ENCODE measurements at places on chromosomes 3 and 15.
A peak's percentile ranks its signal among the peaks of the same experiment; 100 is the strongest.

GRCh38 chr3:193842832-193843473 lies 249.9 kb downstream of the OPA1 start:
- DNase-seq, result peak; percentile 96

- DNase-seq, result no peak
Observed at GRCh38 chr3:161890147-161890625, 393.6 kb downstream of the OTOL1 start.

DNA sequence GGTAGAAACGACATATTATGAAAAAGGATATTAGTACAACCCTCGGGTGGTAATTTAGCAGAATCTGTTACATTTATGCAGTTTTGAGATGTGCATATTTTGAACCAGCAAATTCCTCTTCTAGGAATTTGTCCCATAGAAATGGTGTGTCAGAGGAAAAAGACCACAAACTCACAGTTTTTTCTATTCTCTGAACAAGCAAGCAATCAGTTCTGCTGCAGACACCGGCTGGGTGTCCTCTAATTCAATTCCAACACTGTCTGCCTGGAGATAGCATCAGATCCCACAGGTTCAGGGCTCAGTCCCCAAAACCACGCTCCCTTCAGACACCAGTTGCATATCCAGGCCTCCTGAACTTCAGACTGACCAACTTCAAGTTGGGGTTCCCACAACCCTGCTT lies 36.4 kb downstream of the APH1B start:
- no peak for DNase-seq

DNA sequence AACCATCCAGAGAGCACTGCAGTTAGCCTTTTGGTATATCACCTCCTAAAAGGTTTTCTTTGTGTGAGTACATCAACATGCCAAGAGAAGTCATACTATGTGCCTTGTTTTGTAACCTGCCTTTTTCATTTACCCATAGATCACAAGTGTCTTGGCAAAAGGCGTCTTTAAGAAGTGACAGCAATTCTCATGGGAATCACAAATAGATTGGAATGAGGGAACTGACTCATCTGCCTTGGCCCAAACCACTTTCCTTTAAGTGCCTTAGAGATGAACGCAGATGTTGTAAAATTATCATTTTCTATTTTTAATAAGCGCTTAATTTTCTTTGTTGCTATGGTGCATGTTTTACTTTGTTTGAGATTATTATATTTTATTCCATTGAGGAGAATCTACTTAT lies 20.7 kb upstream of the POMGNT2 start:
- DNase-seq, result no peak

GRCh38 chr3:13891492-13892073 lies 11.7 kb upstream of the WNT7A start:
- DNase-seq, result no peak

- no peak for DNase-seq
Observed at GRCh38 chr3:125958511-125959316, 10.3 kb upstream of the ROPN1B start.

DNA sequence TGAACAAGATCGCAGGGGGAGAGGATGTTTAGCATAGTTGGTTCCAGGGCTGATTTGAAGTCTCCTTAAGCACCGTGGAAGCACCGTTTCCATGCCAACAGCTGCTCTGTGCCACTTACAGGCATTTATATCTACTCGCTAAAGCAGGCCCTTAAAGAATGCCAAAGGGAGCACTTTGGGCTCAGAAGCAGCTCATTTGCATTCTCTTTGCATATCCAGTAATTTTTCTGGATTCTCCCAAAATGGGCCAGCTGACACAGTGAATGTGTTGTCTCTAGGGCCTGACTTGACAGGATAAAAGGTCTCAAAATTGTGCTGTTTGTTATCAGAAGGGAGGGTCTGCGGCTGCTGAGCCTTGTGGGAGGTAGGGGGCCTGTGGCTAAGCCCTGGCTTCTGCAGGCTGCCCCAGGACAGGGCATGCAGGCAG lies 138.6 kb downstream of the FBLN2 start:
- no peak for DNase-seq

- peak; percentile 64 for DNase-seq
Observed at GRCh38 chr15:81809543-81809942, 236.3 kb downstream of the MEX3B start.

- DNase-seq, result no peak
Observed at GRCh38 chr3:133788024-133788423, 17.6 kb upstream of the SRPRB start.

DNA sequence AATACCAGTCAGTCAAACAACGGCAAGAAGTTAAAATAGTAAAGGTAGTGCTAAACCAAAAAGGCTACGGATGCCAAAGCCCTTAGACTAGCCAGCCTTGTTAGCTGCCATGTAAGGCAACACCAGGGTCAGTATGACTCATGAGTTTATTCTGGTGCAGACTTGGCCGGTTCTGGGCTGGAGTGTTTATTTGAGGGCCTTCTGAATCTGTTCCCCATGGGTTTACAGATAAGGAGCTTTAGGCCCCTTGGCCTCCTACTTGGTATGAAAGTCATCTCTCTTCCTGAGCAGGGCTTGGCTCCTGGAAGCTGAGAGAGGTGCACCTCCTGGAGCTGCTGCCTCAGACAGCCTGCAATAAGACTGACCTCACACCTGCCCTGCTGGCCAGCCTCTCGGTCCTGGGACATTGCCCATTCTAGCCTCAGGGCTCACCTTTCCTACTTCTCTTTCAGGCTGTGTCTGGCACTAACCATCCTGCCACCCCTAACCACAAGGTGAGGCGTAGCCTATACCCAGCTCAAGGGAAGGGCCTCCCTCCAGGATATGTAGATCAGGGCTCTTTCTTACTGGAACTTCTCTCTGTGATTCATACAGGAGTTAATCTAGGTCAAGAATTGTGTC lies 10.4 kb upstream of the RTP1 start:
- DNase-seq, result no peak

GRCh38 chr3:197010556-197011351 lies 18.9 kb downstream of the MELTF start:
- no peak for DNase-seq

DNA sequence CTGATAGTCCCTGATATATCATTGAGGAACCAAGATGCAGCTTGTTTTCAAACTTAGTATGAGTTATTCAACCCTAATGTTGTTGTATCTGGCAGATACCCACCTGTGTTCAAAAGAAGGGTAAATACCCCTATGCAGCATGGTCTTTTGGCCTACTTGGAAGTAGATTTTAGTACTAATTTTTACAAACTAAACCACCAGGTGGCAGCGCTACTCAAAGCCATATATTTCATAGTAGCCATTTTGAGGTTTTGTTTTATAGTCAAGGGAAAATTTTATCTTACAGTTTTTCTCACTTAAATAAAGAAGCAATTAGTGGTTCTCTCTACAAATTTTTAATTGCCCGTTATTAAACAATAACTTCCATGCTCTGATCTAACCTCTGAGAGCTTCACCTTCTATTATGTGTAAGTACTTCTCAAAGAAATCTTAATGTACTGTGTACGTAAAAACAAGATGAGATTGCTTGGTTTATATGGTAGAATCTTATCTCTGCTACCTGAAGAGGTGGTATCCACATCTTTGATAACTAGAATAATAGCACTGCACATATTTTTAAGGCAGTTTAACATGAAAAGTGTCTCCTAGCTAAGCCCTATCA lies 31.5 kb upstream of the MLF1 start:
- peak; percentile 20 for DNase-seq

GRCh38 chr3:170049146-170050000 lies 11.6 kb downstream of the GPR160 start:
- no peak for DNase-seq

DNA sequence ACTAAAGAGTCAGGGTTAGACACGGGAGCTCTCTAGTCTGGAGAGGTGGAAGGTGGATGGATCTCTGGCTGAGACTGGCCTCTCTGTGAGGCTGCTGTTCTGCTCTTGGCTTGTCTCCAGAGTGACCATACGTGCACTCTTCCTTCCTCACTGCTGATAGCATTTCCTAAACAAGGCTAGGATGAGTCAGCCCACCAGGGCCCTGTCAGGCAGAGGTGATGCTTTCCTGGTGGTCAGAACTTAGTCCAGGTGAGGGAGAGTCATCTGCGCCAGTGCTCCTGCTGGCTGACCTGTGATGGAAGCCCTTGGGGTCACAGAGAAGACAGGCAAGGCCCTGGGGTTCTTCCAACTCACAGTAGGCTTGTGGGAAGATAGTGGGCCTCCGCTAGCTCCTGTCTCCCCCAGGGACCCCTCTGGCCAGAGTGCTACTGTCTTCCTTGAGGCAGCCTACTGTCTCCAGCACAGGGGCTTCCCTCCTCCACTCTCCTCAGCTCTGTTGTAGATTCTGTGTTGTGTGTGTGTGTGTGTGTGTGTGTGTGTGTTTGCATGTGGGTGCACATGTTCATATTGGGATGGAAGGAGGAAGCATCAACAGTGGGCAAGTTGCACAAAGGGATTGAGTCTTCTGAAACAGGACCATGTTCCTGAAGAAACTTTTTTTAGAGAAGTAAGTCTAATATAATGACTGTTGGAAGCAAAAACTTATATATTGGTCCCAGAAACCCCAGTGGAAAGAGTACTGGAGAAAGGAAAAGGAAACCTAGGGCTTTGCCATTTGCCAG lies 16.5 kb downstream of the ALPK3 start:
- DNase-seq, result no peak

DNA sequence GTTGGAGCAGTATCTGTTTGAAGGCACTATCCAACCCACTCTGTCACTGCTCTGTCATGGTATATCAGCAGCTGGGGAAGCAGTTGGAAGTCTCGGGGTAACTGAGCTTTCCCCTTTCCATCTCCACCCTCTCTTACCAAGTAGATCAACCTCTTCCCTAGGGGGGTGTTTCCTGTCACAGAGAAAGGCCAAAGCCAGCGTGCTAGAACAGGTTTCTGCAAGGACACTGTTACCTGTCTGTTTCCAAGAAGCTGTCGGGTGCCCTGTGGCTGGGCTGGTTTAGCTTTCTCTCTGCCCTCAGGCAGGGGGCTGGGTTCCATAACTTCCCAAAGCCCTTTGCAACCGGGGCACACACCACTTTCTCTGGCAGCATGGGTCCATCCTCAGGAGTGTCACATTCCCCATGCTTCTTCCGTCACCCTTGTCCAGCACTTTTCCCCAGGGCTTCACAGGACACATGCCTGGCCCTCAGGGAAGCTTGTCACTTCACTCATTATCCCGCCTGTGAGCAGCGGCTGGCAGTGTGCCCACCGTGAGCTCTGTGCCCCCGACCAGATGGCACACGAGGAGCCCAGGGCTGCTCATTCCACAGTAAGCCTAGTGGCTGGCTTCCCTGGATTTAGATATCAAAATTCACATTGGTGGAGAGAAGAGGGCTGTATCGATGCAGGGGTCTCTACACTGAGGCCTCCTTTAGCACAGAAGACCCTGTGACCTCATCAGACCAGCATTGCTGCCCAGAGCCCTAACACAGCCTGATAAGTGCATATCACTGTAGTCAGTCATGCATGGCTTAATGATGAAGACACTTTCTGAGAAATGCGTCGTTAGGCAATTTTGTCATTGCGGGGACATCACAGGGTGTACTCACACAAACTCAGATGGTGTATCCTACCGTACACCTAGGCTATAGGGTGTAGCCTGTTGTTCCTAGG lies 205.8 kb downstream of the SLCO3A1 start:
- no peak for DNase-seq

GRCh38 chr3:153658136-153658535 lies 463.1 kb upstream of the ARHGEF26 start:
- no peak for DNase-seq

DNA sequence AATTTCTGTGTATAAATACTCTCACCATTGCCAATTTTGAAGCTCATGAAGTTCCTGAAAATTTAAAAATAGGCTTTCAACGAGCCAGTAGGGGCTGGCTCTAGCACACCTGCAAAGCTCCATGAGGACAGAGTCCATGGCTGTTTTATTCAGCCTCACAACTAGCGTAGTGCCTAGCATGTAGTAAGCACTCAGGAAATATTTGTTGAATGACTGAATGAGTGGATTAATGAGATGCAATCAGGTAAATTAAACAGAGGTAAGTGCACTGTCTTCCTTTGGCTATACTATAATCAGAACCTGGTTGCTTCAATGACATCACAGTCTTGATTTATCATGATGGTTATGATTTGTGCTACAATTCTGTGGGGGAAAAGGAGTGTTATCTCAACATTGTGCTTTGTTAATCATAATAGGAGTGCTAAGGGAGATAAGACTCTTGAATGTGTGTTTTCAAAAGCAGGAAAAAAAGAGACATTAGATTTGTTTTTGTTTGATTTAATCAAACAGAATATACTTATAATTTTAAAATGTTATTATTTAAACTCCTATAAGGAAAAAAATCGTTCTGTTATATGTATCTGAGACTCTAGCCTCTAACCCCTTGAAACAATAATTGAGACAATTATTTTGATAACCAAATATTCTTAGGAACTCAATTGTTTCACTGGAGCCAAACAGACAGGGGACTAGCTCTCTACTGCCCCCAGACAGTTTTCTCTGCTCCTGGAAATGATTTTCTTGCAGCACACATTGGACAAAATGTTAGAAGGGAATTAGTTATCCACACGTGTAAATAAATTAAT lies 171.7 kb upstream of the ATP11B start:
- DNase-seq, result no peak

DNA sequence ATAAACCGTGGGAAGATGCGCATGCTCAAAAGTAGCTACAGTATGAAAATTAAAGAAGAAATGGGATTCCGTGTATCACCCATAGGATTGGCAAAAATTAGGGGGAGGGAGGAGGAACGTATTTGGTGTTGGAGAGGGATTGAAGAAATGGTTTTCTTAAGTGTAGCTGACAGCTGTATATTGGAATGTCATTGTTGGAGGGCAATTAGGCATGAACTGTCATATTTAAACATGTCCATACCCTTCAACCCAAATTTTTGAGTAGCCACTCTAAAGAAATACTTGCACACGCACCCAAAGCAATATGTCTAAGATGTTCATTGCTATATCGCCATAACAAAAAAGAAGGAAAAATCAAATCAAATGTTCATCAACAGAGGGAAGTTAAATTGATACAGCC lies 144.7 kb downstream of the TLE3 start:
- no peak for DNase-seq

- DNase-seq, result no peak
Observed at GRCh38 chr3:59082106-59082505, 32.3 kb upstream of the CFAP20DC start.

GRCh38 chr3:8741581-8742261 lies 8.1 kb downstream of the CAV3 start:
- no peak for DNase-seq

DNA sequence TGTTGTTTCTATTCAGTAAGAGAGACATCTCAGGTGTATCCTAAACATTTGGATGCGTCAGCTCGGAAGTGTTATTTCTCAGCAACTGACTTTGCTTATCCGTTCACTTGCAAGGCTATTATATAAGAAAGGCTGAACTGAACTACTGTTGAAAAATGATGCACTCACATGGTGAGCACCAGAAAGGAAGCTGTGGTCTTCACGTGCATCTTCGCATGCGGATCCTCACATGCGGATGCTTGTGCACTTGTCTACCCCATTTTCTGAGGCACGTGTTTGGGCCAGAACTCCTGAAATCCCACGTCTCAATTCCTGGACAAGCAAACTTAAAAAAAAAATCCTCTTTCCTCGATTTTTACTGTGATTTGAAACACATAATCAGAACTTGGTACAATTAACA lies 63.2 kb downstream of the PDZRN3 start:
- no peak for DNase-seq

GRCh38 chr15:50162969-50163718 lies 18.9 kb upstream of the SLC27A2 start:
- no peak for DNase-seq

All from GDM1 (cell line).